ENCODE measurements at places on chromosomes 6 and 20.

DNA sequence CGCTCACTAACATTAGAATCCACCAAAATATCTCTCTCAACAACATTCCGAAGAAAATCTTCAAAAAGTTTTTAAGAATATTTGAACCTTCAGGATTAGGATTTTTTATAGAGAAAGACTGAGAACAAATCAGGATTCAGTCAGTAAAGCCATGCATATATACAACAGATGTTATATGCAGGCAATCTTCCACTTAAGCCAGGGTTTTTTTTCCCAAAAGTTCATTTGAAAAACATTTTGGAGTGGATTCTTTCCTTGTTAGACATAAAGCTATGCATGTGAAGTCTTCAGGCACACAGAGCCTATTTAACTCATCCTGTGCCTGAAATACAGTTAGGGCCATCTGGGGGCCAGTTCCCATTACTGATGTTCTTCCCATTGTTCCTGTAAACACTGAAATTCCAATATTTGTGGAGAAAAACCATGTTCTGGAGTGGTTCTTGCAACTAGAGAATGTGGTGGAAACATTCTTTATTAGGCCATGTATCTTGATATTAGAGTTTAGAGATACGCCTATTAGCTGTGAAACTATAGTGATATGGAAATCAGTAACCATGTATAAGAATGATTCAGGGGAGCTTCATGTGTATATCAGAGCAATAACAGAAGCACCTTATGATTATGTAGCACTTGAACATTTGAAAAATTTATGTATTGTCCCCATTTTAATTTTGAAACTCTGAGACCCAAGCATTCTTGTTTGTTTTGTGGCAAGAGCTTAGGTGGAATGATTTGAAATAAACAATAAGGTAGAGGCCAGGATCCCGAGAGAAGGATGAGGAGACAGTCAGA is 61.7 kb downstream of the PLEKHG1 start:
- no peak for DNase-seq

- peak; percentile 15 for DNase-seq
Measured at GRCh38 chr20:53708129-53708968, 114.7 kb upstream of the ZNF217 start.

DNA sequence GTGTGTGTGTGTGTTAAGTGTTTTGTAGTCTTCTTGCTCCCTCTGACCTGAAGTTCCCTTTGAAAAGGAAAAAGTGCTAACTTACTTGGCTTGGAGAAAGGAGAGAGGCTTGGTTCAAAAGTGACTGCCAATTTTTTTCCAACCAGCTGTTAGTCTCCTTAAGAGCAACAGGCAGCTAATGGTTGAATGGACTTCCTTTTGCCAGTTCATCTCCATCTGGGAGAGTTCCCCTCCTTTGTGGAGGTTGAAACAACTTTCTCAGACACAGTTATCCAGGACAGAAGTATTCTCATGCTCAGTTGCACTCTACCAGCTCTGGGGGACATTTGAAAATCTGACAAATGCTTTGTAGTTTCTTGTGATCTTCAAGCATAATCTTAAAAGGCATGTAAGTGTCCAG is 4.5 kb downstream of the RIPOR2 start:
- no peak for DNase-seq

GRCh38 chr20:5113615-5113986 is 6.2 kb downstream of the PCNA start:
- DNase-seq, result no peak

DNA sequence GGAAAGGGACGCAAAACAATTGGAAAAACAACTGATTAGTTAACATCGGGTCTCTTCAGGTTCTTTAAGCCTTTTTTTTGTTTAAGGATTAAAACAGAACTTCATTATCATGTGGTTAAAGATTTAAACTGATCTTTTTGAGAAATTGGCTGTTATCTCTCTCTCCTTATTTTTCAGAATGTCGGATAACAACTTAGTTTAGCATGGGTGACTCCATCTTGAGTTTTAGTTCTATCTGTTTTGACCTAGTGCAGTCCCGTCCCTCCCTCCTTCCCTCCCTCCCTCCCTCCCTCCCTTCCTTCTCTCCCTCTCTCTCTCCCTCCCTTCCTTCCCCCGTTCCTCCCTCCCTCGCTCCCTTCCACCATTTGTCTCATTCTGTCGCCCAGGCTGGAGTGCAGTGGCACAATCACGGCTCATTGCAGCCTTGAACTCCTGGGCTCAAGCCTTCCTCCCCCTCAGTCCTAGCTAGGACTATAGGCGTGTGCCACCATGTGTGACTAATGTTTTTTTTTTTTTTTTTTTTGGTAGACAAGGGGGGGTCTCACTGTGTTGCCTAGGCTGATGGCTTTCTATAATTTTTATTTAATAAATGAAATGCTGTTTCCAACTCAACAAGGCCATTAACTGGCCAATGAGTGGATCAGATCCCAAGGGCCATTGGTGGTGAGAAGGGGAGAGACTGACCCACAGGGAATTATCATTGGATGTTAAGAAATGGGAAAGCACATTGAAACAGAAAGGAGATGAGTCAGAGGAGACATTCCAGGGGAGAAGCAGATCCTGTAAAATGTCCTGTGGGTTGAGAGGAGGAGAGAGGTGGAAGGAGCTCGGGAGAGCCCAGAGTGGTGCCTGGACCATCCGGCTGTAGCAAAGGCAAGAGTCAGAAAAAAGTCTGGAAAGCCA is 13.6 kb downstream of the BAK1 start:
- DNase-seq, result no peak

GRCh38 chr6:21201637-21202350 is 391.8 kb upstream of the SOX4 start:
- no peak for DNase-seq

DNA sequence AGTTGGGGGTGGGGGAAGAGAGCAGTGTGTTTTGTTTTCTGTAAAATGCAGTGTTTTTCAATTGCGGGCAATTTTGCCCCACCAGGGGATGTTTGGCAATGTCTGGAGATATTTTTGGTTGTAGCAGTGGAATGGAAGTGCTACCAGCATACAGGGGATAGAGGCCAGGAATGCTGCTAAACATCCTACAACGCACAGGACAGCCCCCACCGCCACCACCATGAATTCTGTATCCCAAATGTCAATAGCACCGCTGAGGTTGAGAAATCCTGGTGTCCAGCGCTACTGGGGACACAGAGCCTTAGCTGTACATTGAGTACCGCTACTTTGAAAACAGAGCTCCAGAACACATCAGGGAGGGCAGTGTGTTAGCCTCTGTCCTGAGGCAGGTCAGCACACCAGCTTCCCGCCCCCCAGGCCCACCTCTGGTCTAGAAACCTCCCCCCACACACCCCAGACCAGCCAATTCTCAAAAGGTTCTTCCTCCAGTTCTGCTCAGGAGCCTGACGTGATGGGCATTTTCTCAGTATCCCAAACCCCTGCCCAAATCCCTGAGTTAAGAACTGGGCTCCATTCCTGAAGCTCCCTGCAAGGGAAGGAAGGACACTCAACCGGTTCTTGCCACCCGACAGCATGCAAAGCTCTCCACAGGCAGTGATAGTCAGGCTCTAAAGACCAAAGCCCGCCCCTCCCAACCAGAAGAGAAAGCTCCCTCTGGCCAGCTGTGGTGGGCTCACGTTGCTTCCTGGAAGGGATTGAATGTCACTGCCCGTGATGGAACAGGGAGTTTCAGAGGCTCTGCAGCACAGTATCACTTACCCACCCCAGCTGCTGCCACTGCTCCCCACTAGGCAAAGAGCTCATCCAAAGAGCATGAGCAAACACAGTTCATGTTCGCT is 321.5 kb upstream of the JARID2 start:
- DNase-seq, result no peak

- DNase-seq, result no peak
Measured at GRCh38 chr20:17833036-17833674, 133.4 kb downstream of the BANF2 start.

- DNase-seq, result no peak
Measured at GRCh38 chr20:61037498-61037897, 214.6 kb upstream of the CDH4 start.

- no peak for DNase-seq
Measured at GRCh38 chr6:128305228-128305627, 215.2 kb downstream of the PTPRK start.

GRCh38 chr6:158374020-158374419 is 61.8 kb downstream of the TULP4 start:
- DNase-seq, result no peak

GRCh38 chr20:63264519-63264918 is 8.1 kb upstream of the ARFGAP1 start:
- no peak for DNase-seq

DNA sequence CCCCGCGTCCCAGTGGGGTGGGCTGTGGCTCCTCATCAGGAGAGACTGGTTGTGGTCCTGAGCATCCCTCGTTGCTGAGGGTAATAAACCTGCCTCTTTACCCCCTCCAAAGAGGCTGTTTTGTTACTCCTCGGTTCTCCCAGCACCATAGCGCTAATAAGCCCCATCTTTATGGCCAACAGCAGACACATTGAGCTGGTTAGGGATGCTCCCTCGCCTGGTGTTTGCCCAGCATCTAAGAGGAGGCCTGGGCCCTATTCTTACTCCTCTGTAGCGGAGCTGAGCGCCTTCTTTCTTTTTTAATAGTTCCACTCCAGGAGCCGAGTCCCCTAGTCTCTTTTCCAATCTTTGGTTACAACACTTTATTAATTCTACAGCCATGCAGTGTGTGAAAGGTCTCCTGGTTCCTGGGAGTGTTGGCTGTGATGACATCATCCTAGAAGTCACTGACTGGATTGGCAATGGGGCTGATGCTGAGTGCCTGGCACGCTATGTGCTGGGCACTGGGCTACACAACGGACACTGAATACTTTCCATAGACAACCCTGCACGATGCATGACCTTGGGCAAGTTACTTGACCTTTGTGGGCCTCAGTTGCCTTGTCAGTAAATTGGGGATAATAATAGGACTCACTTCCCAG is 50.6 kb upstream of the CCDC167 start:
- DNase-seq, result no peak

- no peak for DNase-seq
Measured at GRCh38 chr20:36370991-36371790, 65.1 kb downstream of the DLGAP4 start.

DNA sequence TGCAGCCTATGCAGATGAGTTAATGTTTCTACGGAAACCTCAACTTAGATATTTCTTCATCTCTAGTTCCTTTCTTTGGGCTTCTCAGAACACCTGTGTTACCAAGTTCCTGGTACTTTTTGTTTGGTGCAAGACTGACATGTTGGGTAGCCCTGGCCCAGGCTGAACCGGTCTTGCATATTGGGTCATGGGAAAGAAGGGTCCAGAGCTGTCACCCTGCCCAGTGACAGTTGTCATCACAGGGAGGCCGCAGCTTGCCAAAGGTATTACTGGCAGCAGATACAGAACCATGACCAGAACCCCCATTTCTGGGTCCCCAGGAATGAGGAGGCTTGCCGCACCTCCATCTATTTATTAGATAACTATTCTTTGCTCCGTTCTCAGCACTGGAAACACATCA is 40.2 kb downstream of the PDYN start:
- no peak for DNase-seq

- no peak for DNase-seq
Measured at GRCh38 chr20:6238421-6238820, 115.6 kb upstream of the FERMT1 start.

DNA sequence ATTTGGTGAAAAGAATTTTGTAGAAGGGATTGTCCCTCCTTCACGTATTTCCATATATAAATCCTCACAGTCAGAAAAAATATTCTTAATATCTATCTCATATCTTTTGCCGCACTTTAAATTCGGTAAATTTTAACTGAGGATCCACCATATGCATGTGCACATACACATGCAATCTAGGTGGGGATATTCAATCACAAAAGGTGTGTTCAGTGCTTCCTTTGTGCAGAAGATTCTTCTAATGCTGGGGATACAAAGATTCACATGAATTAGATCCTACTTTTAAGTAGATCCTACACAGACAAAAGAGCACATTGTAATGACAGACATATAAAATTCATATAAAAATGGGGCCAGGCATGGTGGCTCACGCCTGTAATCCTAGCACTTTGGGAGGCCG is 13.6 kb upstream of the HLA-DRB1 start:
- DNase-seq, result no peak

DNA sequence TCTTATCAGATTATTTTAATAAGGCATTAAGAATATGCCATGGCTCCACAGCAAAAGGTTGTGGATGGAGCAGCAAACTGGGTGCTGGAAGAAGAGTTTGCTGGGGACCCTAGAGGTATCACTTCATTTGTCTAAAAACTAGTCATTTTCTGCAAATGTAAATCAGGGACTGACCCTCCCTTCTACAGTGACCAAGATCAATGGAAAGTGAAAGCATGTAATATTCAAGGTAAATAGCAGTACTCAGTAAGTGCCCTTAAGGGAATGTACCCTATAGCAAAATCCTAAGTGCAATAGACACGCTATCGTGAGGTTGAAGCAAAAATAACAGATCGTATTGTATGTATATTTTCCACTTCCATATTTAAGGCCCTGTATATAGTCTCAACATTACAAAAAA is 38.7 kb downstream of the TRDN start:
- no peak for DNase-seq

- DNase-seq, result no peak
Measured at GRCh38 chr6:87808005-87808757, 106.1 kb upstream of the AKIRIN2 start.

GRCh38 chr6:75243333-75244062 is at the start of gene COX7A2:
Gene COX7A2 (minus strand): TSS chr6:75243801. CDS start chr6:75243734, 67 bp downstream.
- DNase-seq, result peak; percentile 94

- DNase-seq, result peak; percentile 3
Measured at GRCh38 chr20:7285918-7286556, 518.6 kb downstream of the BMP2 start.

DNA sequence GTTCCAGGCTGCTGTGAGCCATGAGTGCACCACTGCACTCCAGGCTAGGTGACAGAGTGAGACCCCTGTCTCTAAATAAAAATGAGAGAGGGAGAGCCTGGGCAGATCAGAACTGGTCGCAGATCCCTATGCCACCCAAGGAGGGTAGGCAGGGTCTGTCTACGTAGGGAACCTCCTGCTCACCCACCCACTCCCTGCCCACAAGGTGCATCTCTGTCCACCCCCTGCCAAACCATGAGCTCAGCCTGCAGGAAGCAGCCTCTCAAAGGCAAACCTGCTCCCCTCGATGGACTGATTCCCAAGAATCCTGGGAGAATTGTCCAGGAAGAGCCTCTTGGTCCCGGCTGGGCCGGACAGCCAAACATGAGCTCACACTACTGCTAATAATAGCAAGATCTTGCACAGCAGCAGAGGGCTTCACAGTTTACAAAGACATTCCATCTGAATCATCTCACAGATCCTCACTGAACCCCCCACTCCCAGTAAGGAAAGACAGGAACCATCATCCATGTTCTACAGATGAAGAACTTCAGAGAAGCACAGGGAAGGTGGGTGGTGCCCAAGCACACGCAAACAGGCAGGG is 27.8 kb upstream of the TLDC2 start:
- DNase-seq, result no peak

- no peak for DNase-seq
Measured at GRCh38 chr20:43294031-43294430, 104.3 kb upstream of the PTPRT start.

Data from CD4-positive, alpha-beta T cell treated with Interleukin-2 at 100 ng/mL for 4 hours (primary cell).